ENCODE measurements at places on chromosomes 12 and 14. TPM values are rescaled to one million over a fixed set of nuclear protein-coding genes. Genes with fewer than 3 reads are reported as not detected.

GRCh38 chr14:81435048-81435390, 34.9 kb upstream of the STON2 start:
- H3K4me3 ChIP-seq: no peak overlapping the region
- H3K27me3 ChIP-seq: peaks cover 25% of the 10 kb centered on the region
- H3K4me1 ChIP-seq: peaks cover 15% of the 10 kb centered on the region
- no peaks in the 10 kb centered on the region for H3K36me3 ChIP-seq
- DNase-seq: no peak

- no peak overlapping the region for H3K27ac ChIP-seq
- no peaks in the 10 kb centered on the region for H3K36me3 ChIP-seq
- H3K4me3 ChIP-seq: no peak overlapping the region
- H3K27me3 ChIP-seq: no peaks in the 10 kb centered on the region
These were observed 161.5 kb downstream of the SEC23A start for GRCh38 chr14:38941488-38941887.

- H3K36me3 ChIP-seq: no peaks in the 10 kb centered on the region
- no peak overlapping the region for H3K4me3 ChIP-seq
- H3K27ac ChIP-seq: no peak overlapping the region
- H3K4me1 ChIP-seq: no peaks in the 10 kb centered on the region
These were observed 217.5 kb upstream of the PPFIA2 start for GRCh38 chr12:81976661-81977060.

DNA sequence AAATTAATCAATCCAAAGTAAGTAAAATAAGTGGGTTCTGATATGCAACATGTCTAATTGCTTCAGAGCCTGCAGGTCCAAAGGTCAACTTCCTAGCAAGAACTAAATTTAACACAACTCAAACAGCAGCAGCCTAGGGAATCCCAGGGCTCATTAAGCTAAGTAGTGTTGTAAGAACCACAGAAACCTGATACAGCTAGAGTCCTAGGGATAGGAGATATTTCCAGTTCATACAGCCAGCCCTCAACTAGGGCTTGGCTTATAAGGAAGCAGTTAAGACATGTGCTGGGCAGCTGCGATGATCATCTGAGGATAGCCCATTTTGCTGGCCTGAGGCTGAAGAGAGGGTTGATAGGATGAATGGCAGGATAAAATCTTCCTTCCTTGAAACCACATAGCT, at the start of gene OR4Q3:
Gene OR4Q3, plus strand, starts transcription at position 316 of the 400 bp plus-strand sequence.
- no peak for DNase-seq
- H3K4me1 ChIP-seq: no peaks in the 10 kb centered on the region
- no peaks in the 10 kb centered on the region for H3K36me3 ChIP-seq
- H3K27ac ChIP-seq: no peak within 1 kb of the TSS

The LRRC10 gene
- total RNA-seq: not detected

The RAPGEF3 gene
- total RNA-seq: 0.39 TPM
